Foreskin keratinocyte (primary cell): ENCODE measurements at places on chromosomes 3 and 15.

GRCh38 chr3:130906374-130906995, 12.6 kb downstream of the ATP2C1 start:
- DNase-seq, result peak; percentile 65

GRCh38 chr3:2944628-2945027, 165.5 kb downstream of the IL5RA start:
- DNase-seq, result no peak

DNA sequence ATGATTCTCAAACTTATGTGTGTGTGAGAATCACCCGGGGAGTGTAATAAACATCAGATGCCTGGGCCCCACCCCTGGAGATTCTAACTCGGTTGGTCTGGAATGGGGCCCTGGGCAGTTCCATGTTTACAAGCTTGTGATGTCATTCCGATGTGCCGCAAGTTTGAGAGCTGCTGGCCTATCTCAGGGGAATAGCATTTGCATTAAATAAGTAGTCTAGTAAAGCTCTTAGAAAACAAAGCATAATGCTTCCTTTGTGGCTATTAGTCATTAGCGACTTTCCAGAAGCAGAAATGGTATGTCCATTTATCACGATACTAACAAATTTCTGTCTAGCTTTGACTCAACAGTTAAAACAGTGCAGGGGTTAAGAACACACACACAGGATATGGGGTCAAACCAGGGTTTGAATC, 20.9 kb downstream of the PGBD4 start:
- peak; percentile 54 for DNase-seq

DNA sequence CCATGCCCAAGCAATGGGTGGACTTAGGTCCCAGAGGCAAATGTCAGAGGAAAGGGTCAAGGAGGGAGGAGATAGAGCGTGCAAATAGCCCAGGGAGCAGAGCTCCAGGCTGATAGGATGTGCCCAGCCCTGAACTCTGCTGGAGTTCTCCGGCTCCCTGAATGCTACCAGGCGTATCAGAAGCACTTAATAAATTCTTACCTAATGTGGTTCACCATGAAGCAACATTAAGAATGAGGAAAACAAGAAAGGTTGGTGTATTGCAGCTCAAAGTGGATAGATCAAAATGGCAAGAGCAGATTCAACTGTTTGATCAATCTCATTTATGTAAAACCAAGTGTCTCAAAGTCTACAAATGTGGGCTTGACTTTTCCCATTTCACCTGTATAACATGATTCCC, 38.3 kb downstream of the PXYLP1 start:
- DNase-seq, result no peak

DNA sequence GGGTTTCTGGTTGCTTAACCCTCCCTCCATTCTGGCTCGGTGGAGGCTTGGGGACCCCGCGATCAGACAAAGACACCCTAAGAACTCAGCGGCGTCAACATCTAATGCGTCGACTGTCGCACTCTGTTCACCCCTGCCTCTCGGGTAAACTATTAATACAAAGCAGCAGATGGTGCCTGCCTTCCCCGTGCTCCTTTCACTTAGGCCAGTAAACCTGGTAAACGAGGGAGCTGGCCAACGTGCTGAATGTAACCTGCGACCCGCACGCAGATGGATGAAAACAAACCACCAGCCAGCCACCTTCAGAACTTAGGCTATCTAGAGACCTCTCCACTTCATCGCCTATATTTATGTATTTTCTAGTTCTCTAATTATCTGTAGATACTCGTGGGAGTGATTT, 848 bp upstream of the CADPS start:
- DNase-seq, result peak; percentile 48

DNA sequence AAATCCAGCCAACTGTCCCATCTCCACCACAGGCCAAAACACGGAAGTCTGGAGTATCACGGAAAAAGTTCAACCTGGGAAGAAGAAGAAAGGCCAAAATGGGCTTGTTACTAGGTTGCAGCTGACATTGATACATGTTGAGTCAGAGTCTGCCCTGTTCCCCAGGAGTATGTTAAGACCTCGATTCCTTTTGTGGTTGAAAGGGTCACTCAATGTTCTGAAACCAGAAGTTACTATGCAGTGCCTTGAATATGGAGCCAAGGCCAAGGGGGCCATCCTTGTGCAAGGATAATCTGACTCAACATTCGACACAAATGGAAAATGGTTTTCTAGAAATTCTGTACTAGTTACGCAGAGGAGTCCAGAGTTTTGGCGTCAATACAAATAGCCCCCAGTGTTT, 104.2 kb downstream of the DGKG start:
- DNase-seq, result no peak

DNA sequence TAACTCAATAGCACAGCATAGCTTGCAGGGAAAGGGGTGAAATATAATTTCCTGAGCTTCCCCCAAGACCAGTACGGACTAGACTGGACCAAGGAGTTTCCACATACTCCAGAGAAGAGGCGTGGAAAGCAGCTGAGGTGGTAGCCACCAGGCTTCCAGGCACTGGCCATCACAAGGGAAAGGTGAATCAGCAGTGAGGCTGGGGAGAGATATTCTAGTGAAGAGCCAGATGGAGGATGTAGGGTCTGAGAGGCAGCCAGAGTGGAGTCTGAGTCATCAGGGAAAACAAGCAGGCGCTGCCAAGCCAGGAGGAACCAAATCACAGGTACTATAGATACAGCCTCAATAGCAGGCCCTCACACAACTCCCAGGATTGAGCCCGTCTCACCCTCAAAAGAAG, 9.6 kb upstream of the RASA2 start:
- DNase-seq, result peak; percentile 84

- DNase-seq, result no peak
Observed at GRCh38 chr3:41144631-41145030, 54.7 kb upstream of the CTNNB1 start.

- DNase-seq, result peak; percentile 10
Observed at GRCh38 chr3:11720917-11721411, 77.2 kb upstream of the VGLL4 start.

DNA sequence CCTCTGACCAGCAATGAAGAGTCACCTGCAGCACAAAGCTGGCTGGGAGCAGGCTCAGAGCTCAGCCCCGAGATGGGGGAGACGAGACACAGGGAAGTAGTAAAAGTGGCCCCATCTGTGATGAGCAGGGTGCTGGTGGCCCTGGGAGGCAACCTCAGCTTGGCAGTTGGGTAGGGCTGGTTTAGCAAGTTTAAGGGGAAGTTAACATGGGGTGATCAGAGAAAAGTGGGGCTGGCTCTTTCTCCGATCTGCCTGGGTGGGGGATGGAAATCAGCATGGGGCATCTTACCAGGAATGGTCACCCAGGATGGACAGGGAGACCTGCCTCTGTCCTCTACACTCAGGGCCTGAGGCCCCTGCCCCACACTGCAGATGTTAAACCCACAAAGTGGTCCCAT, 29.9 kb upstream of the SFMBT1 start:
- no peak for DNase-seq

DNA sequence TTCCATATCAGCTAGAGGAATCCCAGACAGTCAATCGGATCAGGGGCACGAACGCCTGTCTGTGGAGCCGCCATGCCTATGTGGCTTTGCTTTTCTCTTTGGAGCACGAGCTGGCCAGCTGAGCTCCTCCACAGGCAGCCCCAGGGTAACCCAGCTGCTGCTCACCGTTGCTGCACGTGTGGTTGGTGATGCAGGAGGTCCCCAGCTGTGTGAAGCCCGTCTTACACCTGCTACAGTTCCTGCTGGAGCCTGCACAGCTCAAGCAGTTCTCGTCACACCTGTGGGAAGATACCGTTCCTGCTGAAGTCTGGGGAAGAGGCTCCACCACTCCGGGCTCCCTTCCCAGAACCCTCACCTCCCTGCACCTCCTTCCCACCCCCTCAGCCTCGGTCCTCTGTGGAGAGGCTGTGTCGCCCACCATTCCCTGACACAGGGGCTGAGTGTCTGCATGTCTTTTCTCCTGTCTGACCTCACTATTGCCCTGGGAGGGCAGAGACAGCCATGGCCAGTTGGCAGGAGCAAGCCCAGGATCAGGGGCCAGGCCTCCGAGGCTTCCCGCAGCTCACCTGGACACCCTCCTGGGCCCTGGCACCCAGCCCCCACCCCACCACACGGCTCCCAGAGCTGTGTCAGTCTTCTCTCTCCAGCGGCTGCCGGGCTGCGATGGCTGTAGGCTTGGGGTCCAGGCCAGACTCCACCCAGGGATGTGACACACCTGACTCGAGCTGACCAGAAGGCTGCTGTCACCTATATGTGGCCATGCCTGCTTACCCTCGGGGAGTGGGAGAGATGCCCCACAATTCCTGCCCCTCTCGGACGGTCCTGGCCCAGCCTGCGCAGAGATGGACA, 12.2 kb upstream of the SNRPA1 start:
- DNase-seq, result no peak

DNA sequence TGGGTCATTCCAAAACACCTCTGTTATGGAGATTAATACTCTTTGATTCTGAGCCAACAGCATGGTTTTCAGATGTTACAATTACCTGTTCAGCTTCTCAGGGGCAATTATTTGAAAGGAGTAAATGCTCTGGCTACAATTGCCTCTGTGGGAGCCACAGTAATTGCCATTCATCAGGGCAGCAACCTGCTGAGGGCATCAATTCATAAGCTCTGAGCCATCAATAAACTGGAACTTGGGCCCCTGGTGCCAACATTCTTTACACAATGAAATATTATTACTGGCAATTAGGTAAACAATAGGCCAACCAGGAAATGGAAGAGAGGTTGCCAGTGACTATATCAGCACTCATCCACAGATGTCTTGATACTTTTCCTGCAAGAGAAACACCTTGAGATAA, 660.8 kb downstream of the MECOM start:
- no peak for DNase-seq

- DNase-seq, result no peak
Observed at GRCh38 chr3:126340943-126341754, 16.1 kb downstream of the KLF15 start.

DNA sequence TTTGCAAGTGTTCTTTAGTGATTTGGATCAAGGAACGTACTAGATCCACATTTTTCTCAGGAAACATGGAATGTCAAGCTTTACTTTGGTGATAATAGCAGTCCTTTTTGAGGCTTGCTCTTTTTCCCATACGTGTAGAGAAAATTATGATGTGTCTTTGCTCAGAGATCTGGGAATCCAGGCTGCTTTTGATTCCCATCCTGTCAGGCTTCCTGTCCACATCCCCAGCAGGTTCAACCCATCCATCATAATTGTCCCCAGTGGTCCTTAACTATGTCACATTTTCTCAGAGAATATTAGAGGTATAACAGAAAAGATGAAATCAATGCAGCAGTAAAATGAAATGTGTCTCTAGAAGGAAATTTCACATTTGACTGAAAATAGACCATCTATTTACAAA, 111.4 kb downstream of the IQCH start:
- no peak for DNase-seq

DNA sequence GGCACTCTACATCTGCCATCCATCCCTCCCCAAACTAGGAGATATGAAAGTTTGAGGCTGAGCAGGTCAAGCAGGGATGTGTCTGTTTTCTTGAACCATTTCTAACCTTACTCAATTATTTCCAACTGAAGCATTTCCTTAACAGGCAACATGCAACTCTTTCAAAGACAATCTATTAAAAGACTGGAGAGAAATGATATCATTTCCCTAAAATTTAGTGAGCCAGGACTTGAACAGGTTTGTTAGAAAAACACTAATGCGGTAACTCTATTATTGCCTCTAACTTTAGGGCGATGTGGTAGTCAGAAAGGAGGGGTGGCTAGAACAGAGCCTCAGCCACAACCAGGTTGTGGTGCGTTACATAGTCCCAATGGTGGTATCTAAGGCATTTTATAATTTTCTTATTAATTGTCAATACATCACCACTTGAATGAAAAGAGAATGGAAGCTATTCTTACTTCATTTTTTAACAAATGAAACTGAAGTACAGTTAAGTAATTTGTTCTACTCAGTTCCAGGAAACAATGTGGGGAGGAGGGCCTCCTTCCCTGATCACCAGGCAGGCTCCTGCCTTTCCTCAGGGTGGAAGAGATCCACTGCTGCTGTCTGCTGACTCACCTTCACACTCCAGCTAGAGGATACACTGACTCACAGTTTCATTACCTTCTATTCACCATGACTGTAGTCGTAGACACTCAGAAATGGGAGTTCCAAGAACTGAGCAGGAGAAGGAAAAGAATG, 22.8 kb downstream of the MYO1E start:
- peak; percentile 97 for DNase-seq

DNA sequence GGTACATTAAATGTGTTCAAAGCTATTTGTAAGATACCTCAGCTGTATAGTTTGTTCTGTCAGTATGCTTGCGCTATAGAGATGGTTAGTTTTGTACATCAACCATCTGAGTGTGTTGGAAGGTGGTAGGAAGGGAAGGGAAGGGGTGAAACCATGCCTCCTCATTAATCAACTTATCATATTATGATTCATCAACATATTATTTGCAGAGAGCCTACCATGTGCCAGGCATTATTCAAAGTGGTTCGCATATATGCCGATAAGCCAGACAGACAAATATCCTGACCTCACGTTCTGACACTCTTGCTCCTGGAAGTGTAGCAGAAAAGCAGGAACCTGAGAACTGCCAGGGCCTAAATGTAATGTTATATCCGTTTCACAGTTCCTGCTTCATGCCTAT, 248.1 kb upstream of the NR2E3 start:
- peak; percentile 56 for DNase-seq

DNA sequence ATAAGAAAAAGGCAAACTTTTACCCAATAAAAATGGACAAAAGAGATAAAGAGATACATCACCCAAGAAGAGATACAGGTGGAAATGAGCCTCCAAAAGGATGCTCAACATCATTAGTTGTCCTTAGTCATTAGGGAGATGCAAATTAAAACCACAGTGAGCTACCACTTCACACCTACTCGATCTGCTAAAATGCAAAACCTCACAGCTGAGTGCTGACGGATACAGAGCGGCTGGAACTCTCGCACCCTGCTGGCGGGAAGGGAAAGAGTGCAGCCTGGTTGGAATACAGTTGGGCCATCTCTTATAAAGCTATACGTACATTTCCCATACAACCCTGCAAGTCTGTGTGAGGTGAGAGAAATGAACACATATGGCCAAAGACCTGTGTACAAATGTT, 78.5 kb upstream of the PRR20G start:
- DNase-seq, result no peak

- peak; percentile 78 for DNase-seq
Observed at GRCh38 chr3:101193957-101194356, 126.4 kb downstream of the IMPG2 start.

- DNase-seq, result no peak
Observed at GRCh38 chr3:32371461-32372212, 20.0 kb upstream of the CMTM7 start.

- DNase-seq, result no peak
Observed at GRCh38 chr3:119015942-119016341, 18.7 kb downstream of the IGSF11 start.

DNA sequence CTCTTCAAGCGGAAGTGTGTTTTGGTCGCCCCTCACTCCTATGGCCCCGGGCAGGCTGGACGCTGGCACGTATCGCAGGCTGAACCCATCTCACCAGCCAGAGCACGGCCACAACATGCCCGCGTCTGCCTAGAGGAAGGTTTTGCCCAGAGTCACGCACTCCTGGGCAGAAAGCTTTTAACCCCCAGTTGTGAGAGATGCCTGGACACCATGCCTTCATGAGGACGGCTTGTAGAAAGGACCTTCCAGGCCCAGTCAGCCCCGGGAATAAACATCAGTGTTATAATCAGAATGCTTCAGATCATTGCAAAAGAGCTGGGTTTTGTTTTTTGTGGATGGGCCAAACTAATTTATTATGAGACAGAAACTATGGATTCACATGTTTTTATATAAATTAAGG, 16.5 kb downstream of the CYFIP1 start:
- DNase-seq, result peak; percentile 20
